Eye (tissue), 1 donor: ENCODE measurements at places on chromosomes 13 and 19.

DNA sequence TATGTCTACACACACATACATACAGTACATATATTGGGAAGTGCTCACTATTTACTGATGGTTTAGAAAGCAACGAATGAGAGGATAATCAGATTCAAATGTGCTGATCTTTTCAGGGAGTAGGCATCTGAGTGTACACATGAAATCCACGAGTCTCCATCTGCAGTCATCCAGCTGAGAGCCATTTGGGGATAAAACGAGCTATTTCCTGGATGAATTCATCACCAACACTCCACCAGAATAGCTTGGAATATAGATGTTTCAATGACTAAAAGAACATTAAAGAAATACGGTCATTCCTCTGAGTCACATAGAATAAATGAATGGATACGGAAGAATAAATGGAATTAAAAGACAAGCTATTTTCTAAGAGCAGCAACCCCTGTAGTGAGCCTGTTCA lies 721.6 kb upstream of the ARGLU1 start:
- DNase-seq, result no peak

- no peak for DNase-seq
Observed at GRCh38 chr19:44371815-44372480, 15.5 kb upstream of the ZNF112 start.

- peak; percentile 19 for DNase-seq
Observed at GRCh38 chr13:97889803-97890202, 63.7 kb upstream of the IPO5 start.

DNA sequence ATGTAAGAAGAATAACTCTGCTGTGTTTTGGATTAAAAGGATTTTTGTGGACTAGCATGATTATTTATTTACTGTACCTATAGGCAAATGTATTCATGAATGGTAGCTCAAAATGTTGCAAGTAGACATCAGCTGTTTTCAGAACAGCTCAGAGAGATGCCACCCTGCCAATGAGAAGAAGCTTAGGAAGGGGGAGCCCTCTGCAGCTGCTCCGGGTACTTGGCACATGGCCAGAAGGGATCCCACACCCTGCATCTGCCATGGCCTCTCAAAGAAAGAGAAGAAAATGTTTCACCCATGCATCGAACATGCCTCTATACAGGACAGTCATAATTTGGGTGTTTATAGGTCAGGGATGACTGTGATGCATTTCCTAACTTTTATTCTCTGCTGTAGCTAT lies 30.5 kb upstream of the MBNL2 start:
- peak; percentile 37 for DNase-seq

DNA sequence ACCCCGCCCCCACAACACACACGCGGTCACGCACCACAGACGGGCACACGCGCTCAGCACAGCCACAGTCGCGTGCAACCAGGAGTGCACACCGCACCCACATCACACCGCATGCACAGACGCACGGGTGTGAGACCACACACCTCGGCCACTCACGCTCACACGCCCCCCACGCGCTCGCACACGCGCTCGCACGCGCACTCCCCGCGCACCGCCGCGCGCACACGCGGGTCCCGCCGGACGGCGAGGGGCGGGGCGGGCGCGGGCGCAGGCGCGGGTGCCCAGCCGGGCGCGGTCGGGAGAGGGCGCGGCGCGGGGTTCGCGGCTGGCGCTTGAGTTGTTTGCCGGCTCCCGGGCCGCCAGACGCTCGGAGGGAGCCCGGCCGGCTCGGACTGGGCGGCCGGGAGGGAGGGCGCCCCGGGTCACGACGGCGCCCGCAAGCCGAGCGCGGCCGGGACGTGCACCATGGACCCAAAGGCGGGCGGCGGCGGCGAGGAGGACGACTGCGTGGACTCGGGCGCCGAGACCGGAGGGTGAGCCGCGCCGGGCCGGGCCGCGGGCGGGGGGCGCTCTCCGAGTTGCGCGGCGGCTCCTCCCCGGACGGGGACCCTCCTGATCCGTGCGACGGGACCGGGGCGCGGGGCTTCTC lies at the start of gene FAM124A:
Gene FAM124A, plus strand, starts transcription at position 362 of the 649 bp plus-strand sequence. Its CDS starts 104 bp downstream, at position 466.
- peak; percentile 87 for DNase-seq
